ENCODE measurements at places on chromosomes 3 and 15.

- no peak for DNase-seq
Observed at GRCh38 chr15:48333540-48333939, 2.3 kb downstream of the DUT start.

DNA sequence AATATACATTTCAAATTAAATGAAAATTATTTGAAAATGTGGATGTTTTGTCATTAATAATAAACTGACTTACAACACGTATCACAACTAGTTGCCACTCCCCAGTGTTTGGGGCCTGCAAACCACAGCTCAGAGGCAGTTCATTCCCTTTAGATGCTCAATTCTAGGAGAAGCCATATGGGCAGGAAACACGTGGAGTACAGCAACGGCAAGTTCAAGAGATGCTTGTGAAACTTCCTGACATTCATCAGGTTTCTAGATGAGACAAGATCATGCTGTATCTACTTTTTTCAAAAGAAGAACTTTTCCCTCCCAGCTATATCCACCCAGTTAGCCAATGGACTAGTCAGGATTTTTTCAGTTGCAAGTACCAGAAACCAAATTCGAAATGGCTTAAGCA, 17.6 kb upstream of the PLA2G4D start:
- DNase-seq, result no peak

- no peak for DNase-seq
Observed at GRCh38 chr3:86837871-86838270, 153.1 kb downstream of the VGLL3 start.

DNA sequence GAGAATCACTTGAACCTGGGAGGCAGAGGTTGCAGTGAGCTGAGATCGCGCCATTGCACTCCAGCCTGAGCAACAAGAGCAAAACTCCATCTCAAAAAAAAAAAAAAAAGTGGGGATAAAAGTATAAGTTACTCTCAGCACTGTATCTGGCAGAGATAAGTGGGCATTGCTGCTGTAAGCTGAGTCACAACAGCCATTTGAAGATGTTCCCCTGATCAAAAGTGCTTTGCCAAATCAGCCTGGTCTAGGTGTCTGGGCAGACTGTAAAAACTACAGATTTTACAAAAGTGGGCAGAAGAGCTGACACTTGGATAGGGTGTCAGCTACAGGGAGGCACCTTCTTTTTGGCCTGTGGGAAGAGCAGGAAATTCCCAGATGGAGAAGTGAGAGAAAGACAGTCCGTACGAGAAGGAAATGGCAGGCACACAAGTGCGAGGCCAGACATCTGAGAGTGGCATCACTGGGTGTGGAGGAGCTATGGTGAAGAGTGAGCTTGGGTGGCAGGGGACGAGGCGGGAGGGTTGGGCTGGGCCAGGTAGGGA, 78.5 kb downstream of the TRAK1 start:
- no peak for DNase-seq

DNA sequence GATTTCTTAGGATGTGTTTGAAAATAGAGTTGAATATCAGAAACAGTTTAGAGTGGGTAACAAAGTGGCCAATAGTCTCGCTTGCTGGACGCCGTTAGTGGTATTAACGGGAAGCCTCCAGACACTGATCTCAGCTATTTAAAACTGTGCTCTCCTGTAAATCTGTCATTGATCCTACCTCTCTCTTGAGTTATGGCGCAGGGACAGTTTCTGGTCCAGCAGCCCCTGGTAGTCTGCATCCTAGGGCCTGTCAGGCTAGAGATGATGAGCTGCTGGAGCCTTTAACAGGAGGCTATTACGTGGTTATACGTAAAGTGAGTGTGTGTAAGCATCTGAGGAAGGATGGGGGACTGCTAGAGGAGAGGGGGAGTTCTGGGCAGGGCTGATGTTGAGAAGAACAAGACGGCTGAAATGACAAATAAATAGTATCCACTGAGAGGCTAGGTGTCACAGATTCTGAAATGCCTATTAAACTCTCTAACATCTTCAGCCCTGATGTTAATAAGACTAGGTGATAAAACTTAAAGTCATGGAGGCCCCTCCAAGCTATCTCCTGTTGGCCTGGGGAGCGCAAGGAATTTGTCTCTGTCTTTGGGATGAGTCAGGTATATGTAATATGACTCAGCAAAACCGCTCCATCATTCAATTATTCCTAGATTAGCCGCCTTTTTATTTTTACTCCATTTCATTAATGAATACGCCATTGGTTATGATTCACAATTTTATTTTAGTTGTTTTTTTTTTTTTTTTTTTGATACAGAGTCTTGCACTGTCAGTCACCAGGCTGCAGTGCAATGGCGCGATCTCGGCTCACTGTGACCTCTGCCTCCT, 155.7 kb downstream of the GREM1 start:
- no peak for DNase-seq

DNA sequence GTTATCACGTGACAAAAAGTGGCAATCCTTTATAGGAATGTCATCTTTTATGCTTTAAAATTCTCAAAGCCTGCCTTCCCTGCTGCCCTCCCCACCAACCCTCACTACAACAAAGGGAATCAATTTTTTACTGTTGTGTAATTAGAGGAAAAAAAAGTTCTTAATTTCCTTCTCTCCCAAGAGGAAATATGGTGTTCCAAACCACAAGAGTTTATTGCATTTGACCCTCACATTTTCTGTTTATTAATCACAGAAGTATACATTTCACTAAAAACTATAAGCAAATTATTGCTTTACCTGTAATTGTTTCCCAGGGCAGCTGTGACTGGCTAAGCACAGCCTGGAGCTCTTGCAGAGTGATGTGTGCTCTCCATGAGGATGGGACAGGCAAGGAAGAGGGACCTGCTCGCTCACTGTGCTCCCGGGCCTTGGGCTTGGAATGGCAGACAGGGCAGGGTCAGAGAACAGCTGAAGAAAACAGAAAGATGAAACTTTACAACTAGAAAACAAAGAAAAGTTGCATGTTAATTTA, 31.3 kb upstream of the ATP10A start:
- no peak for DNase-seq

- no peak for DNase-seq
Observed at GRCh38 chr15:87977907-87978306, 278.6 kb downstream of the NTRK3 start.

GRCh38 chr3:68706536-68706935, 225.8 kb downstream of the TAFA4 start:
- DNase-seq, result no peak

- DNase-seq, result no peak
Observed at GRCh38 chr3:36480911-36481648, 100.8 kb downstream of the STAC start.

DNA sequence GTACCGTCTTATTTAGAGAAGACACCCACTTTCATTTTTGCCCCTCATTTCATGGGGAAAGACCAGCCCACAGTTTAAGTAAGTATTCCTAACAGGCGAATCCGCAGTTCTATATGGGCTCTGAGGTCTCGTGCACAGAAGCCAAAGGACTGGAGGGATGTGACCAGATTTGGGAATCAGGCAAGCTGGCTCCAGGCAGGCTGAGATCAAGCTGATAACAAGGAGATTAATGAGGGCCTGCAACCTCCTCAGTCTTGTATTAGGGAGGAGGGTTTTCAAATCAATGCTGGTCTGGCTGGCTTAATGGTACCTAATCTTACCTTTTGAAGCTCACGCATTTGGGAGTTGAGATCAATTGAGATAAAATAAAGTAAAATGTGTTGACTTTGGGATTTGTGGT, 15.3 kb downstream of the ST8SIA2 start:
- DNase-seq, result no peak

DNA sequence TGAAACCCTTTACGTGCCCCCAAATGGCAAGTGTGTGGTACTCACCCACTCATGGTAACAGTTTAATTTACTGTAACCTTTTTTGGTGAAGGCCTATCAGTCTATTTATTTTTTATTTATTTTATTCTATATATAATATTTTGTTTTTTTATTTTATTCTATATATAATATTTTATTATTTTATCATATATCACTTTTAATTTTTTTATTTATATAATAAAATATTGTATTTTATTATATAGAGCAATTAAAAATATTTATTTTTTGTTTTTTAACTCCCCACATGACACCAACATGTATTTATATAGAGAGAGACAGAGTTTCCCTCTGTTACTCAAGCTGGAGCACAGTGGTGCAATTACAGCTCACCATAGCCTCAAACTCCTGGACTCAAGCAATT, 41.4 kb downstream of the SLC28A1 start:
- no peak for DNase-seq

- no peak for DNase-seq
Observed at GRCh38 chr3:143222505-143222904, 102.9 kb downstream of the CHST2 start.

DNA sequence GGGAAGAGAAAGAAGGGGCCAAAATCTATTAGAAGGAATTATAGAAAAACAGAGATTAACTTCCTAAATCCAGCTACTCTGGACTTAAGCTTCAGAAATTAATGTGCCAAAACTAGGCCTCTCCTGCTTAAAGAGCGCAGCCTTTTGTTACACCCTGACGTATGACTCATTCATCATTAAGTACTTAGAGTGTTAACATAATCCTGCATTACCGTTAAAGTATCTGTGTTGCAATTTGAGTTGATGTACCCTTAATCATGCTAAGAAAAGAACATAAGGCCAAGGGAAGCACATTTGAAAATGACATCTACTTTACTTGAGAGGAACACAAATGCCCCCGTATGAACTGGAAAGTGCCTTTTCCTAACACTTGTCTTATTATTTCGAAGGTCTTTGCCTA, 7.9 kb downstream of the HTR3D start:
- no peak for DNase-seq

- no peak for DNase-seq
Observed at GRCh38 chr15:52783929-52784798, 6.0 kb downstream of the ONECUT1 start.

- no peak for DNase-seq
Observed at GRCh38 chr3:11818033-11818432, 28.7 kb downstream of the TAMM41 start.

GRCh38 chr3:10912786-10913185, 79.8 kb upstream of the SLC6A1 start:
- no peak for DNase-seq

DNA sequence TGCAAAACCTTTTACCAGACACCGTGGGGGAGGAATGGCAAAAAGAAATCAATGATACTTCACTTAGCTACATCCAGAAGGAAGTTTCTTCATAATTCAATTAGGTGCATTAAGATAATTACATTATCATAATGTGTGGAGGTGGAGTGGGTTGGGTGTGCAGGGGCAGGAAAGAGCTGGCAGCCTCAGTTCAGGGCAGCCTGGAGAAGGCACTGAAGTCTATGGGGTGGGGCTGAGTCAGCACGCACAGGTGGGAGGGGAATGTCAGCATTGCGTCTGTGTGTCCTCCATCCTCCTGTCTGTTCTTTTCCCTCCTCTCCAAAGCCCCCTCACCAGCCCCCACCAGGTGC, 278.8 kb downstream of the GABRG3 start:
- DNase-seq, result no peak

DNA sequence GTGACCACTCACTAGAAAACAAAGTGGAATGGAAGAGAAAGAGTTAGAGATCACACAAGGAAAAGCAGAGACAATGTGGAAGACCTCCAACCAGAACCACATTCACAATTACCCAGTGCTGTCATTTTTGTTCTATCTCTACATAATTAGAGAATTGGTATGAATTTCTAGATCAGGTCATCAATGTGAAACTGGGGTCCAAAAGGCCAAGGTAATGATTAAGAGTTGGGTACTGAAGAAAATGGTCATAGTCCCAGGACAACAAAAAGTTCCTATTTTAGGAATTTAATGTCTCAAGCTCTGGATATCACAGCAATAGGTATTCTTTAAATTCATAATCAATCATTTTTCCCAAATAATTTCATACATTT, 84.7 kb upstream of the PPIB start:
- DNase-seq, result no peak

DNA sequence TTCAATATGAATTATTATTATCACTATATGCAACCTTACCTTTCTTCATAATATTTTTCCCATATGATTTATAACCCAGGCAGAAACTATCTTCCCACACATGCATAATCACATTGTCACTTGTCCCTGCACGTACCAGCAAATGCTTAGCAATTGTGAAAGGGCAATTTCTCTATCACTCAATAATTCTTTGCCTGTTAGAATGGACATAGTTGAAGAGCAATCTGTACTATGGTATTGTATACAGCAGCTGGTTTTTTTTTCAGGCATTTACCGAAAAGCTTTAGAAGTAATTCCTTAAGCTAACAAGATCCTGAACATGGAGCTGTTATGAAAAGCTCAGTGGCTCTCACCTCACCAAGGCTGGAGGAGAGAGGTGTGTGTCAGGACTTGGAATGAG, 999.5 kb downstream of the TUSC7 start:
- no peak for DNase-seq

GRCh38 chr3:129045675-129046036, 14.9 kb upstream of the GP9 start:
- no peak for DNase-seq

DNA sequence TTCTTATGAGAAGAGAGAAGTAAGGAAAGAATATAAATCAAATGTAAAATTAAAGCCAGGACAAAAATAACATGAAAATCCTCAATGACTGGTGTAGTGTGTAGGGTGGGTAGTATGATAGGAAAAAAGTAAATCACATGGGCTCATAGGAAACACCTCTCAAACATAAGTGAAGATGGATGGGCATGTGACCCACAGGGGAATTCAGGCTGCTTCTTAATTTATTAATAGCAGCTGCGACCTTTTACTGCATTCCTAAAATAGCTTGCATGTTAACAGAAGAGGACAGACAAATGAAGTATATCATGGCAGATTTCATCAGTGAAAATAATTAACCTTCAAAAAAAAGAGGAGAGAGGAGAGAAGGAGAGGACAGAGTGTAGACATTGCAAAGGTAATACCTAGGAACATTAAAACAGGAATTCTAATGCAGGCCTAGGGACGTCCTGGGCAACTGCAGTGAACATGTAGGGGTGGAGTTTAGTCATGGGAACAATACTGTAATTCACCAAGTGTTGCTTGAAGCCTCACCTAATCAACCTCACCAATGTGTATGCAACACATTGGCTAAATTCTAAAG, 132.9 kb downstream of the KCNMB2 start:
- no peak for DNase-seq

All from HS-27A (cell line).